ENCODE measurements at places on chromosomes 5 and 9.

DNA sequence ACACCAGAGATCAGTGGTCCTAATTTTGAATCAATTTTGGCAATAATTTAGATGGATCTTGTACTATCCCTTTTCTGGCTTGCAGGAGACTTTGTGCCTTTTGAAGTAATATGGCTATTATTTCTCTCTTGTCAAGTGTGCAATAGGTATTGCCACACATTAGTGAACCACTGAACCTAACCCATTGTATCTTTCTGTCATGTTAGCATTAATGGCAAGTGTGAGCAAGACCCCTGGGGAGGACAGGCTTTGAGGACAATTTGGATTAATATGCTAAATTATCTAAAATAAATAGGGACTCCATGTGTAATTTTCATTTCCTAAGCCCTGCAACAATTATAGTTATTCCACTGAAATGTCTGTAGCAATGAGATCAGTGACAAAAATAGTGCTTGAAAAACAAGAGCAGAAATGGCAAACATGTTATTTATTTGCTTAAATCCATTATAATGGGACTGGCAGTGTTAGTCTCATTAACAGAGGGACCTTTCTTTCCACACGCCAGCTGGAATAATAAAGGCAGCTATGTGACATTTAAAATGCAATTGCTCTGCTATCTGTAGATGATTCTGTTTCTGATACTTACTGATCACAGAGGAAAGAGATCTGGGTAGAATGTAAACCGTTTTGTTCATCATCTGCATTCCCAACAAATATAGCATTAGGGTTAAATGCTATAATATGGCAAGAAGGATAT is 753.3 kb upstream of the ZNF608 start:
- no peaks in the 10 kb centered on the region for H3K27me3 ChIP-seq
- H3K27ac ChIP-seq, result no peak overlapping the region
- H3K4me3 ChIP-seq, result no peak overlapping the region
- H3K36me3 ChIP-seq, result no peaks in the 10 kb centered on the region
- no peak for DNase-seq

DNA sequence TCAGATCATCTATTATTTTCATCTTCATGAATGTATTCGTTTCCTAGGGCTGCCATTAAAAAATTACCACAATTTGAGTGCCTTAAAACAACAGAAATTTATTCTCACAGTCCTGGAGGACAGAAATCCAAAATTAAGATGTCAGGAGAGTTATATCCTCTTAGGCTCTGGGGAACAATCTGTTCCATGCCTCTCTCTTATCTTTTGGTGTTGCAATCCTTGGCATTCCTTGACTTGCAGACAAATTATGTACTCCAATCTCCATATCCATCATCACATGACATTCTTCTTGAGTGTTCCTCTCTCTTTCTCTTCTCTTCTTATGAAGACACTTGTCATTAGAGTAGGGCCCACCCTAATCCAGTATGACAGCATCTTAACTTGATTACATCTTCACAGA is 339.4 kb downstream of the EFNA5 start:
- DNase-seq, result no peak
- H3K4me3 ChIP-seq, result no peak overlapping the region
- H3K27me3 ChIP-seq, result no peaks in the 10 kb centered on the region
- H3K4me1 ChIP-seq, result no peaks in the 10 kb centered on the region

GRCh38 chr5:152004095-152004494 is 79.4 kb upstream of the GLRA1 start:
- DNase-seq, result no peak
- no peak overlapping the region for H3K4me3 ChIP-seq
- no peaks in the 10 kb centered on the region for H3K27me3 ChIP-seq
- H3K27ac ChIP-seq, result no peak overlapping the region
- no peaks in the 10 kb centered on the region for H3K4me1 ChIP-seq

- H3K4me3 ChIP-seq, result no peak overlapping the region
- H3K36me3 ChIP-seq, result no peaks in the 10 kb centered on the region
- DNase-seq, result no peak
- no peaks in the 10 kb centered on the region for H3K27me3 ChIP-seq
- H3K4me1 ChIP-seq, result no peaks in the 10 kb centered on the region
Measured at GRCh38 chr5:106136061-106136460, 1534.7 kb downstream of the EFNA5 start.

DNA sequence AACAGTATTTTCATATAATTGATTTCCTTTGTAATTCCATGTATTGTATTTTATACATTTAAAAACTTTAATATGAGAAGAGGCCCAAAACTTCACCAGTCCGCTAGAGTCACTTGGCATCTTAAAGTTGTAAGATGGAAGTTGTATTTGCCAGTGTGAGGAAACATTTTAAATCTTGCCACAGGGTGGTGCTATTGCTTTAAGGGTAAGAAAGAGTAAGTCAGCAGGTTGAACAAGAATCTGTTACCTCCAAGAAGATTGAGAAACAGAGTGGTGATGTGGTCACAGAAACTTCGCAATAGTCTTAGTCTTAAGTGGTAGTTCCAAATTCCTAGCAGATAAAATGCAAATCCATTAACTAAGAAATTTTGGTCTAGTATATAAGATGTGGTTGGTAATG is 39.8 kb upstream of the RANBP6 start:
- H3K36me3 ChIP-seq, result no peaks in the 10 kb centered on the region
- DNase-seq, result peak; percentile 38
- H3K27me3 ChIP-seq, result no peaks in the 10 kb centered on the region
- no peak overlapping the region for H3K27ac ChIP-seq

All from left lung (tissue), 14 donors.